Endothelial cell of umbilical vein (primary cell): ENCODE measurements at places on chromosomes 12 and 14. TPM values are rescaled to one million over a fixed set of nuclear protein-coding genes. Genes with fewer than 3 reads are reported as not detected.

DNA sequence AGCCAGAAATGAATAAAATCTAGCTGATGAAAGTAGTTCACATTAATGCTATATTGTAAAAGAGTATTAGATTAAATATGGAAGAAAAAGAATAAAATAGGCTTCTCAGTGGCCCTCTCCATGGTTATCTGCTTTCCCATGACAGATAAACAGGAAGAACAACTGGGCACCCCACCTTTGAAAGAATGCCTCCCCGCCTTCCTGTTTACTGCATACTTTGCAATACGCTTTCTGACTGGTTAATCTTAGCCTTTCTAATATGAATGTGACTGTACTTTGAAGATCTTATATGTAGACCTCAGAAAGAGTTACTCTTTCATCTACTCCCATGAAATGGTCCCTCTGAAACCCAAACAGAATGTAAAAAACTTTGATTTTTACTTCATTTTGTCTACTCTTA, 34.1 kb upstream of the DAAM1 start:
- DNase-seq = no peak

DNA sequence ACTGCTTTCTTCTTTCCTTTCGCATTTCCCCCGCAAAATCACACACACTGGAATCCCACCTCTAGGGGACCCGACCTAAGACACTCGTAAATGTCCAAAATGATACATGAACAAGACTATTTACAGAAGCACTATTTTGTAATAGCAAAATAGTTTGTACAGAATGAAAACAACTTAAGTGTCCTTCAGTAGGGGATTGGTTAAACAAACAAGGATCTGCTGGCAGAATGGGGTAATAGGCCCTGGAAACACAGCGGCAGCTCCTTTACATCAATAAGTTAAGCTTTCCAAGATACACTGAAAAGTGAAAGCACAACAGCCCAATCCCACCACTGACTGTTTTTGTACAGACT, 48.8 kb downstream of the LTBP2 start:
- peak; percentile 52 for DNase-seq

DNA sequence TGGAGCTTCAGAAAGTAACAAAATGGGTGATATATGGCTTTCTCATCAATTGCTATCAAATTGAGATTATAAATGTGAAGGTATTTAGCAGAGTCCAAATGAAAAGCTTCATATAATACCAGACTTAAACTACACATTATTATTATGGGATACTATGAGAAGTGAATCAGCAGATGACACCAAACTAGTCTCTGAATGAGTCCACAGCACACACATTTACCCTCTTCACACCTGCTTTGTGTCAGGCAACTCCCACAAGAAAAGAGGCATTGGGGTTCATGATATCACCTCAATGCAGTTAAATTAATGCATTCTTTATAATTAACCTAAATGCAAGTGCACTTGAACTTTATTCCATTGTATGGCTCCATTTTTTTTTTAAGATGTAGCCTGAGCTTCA, 330.5 kb downstream of the BCL11B start:
- DNase-seq = no peak

DNA sequence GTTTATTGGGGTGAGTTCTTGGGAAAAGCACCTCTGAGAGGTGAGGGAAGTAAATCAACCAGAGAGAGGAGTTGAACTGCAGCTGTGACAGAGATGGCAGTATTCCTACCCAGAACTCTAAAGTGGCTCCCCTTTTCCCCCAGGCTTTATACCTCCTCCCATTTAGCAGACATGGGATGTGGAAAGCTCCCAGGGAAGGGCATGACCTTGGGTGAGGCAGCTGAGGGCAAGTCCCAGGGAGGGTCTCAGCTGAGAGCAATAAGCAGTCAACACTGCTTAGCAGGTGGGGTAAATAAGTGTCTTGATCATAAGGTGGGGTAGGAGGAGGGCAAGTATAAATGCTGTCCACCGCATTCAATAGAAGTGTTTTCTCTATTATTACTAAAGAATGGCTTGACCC, 143.0 kb downstream of the AKAP6 start:
- no peak for DNase-seq

GRCh38 chr12:49098035-49098451, 3.4 kb upstream of the DHH start:
- DNase-seq = peak; percentile 58

GRCh38 chr12:93441081-93441616, 598 bp downstream of the UBE2N start:
- DNase-seq = peak; percentile 31

DNA sequence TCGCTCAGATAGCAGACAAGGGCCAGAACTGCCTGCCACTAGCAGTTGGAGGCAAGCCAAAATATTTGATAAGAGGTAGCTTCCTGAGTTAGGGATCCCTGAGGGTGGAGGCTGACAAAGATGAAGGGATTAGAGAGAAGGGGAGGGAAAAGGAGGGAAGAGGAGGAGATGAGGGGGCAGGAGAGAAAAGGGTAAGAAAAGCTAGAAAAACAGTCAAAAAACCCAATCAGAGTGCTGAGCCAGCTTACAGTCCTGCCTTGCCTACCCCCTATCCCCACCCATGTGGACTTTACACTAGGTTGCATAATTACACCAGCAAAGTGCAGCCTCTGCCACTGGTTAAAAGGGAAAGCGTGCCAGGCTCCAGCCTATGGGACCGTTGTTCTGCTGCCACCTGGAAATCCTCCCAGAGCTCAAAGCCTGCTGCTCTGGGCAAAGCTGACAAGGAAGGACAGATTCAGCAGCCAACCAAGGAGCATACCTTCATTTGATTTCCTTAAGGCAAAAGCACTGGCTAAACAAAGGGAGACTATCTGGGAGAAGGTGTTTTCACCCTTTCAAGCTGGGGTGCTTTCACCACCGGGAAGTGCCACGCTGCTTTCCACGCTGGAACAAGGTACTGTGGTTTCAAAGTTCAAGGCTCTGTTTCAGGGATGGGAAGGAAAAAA, 3.8 kb upstream of the NUMB start:
- DNase-seq = peak; percentile 44

DNA sequence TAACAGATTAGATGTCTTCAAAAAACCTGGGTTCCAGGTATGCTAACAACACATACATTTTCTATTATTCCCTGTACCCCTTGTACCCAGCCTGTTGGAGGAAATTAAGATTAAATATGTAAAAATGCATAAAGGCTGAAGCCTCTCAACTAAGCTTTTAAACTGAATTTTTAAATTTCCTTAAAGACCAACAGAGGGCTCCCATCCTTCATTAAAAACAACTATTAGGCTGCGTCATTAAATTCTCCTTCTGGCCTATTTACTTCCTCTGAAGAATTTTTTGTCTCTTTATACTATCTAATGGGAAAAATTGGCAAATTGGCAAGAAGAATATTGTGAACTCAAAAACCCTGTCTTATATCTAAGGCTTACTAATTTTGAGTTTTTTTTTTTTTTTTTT, 21.8 kb downstream of the SENP1 start:
- DNase-seq = peak; percentile 15

DNA sequence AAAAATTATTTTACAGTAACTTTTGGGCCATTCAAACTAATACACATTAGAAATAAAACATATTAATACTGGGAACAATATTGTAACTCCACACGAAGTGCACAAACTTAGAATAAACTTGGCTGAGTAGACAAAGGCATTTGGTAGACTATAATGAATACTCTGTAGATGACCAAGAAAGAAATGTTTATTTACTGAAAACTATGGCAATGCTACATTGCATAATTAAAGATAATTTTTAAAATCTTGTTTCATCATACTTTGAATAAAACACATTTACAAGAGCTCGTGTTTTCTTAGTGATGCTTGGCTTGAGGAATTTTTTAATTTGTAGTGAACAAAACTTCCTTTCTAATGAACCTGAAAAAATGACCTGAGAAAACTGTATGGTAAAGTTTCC, 21.3 kb downstream of the RERG start:
- no peak for DNase-seq

- no peak for DNase-seq
Observed at GRCh38 chr14:34616360-34616759, 13.6 kb downstream of the SNX6 start.

- no peak for DNase-seq
Observed at GRCh38 chr12:1532375-1533165, 61.8 kb downstream of the FBXL14 start.

DNA sequence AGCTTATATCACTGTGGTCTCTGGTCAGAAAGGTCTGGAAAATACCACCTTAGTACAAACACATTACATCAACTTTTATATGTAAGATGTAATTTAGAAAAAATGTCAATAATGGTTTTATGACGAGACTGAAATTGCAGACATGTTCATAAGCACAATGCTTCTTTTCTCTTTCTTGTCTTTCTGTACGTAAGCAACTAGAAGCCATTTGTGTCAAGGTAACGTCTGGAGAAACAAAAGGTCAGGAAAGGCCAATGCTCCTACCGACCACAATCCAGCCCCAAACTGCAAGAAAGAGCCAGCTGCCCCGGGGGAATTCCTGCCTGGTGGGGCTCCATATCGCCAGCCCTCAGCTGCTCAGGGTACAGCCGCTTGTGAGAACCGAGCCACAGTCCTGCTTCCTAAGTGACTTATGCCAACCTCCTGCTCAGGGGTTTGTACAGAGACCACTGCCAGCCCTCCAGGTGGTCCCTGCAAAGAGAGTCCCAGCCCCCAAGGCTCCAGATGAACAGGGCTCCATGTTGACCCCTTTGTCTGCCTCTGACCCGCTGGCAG, 6.3 kb downstream of the ZNF839 start:
- no peak for DNase-seq

GRCh38 chr14:105155681-105156413, 12.7 kb downstream of the JAG2 start:
- DNase-seq = no peak

- no peak for DNase-seq
Observed at GRCh38 chr12:50110127-50110761, 1.8 kb upstream of the COX14 start.

- peak; percentile 72 for DNase-seq
Observed at GRCh38 chr12:53221203-53222080, 10.6 kb downstream of the RARG start.

DNA sequence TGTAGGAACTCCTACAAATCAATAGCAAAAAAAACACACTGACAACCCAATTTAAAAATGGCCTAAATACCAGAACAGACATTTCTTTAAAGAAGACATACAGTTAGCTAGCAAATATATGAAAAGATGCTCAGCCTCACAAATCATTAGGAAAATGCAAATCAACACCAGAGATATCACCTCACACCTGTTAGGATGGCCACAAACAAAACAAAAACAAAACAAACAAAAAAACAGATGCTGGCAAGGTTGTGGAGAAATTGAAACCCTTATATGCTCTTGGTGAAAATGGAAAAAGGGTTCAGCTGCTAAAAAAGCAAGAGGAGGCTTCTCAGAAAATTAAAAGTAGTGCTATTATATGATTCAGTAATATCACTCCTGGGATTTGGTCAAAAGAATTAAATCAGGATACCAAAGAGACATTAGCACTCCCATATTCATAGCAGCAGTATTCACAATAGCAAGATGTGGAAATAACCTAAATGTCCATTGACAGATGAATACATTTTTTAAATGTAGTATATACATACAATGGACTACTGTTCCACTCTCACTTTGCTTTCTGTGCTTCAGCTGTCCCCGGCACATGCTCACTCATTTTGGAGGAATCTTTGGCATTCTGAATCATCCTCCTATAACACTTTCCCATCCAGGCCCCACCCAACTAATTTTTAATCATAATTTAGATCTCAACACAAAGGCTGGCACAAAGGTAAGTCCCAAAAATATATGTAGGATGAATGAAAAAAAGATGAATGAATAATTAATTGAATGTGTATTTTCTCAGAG, 99.1 kb downstream of the SYT1 start:
- DNase-seq = no peak

DNA sequence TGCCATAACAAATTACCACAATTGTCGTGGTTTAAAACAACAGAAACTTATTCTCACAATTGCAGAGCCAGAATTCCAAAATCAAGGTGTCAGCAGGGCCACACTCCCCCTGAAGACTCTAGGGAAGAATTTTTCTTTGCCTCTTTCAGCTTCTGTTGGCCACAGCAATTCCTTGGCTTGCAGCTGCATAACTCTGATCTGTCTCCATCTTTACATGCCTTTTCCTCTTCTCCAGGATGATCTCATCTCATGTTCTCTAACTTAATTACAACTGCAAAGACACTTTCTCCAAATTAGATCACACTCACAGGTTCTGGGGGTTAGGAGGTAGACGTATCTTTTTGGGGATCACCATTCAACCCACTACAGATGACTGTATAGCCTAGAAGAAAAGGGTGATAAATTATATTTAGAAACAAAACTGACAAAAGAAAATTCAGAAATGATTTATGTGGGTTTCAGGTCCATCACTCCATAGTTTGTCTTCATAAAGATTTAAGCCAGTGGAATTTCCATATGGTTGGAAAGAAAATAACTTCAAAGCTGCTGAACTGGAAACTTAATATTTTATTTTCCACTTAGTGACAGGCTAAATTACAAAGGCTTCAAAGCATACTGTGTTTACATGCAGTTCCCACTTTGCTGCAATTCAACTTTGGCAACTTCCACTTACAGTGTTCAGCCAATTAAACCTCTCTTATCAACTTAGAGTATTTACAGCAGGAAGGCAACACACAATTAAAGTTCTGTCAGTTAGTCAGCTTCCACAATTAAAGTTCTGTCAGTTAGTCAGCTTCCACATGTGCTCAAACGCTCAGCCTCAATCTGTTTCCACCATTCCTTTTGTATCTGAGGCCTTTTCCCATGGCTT, 213.3 kb downstream of the EPS8 start:
- DNase-seq = peak; percentile 19

- peak; percentile 55 for DNase-seq
Observed at GRCh38 chr14:50741567-50741966, 73.5 kb upstream of the SAV1 start.

GRCh38 chr14:57943038-57943437, 77.1 kb upstream of the SLC35F4 start:
- DNase-seq = no peak

DNA sequence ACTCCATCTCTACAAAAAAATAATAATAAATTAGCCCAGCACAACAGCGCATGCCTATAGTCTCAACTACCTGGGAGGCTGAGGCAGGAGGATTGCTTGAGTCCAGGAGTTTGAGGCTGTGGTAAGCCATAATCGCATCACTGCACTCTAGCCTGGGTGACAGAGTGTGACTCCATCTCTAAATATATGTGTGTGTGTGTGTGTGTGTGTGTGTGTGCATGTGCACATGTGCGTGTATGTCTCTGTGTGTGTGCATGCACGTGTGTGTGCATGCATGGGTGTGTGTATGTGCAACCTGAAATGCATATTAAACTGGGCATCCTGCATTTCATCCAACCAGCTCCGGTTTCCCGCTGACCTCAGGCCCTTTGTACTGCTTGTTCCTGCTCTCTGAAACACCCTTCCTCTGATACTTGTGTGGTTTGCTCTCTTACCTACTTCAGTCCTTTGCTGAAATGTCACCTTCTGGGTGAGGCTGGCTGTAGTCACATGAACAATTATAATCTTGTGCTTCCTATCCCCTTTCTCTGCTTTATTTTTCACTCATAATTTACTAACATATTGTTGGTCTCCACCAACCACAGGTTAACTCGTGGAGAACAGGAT, 46.9 kb downstream of the PHLDA1 start:
- DNase-seq = no peak

NXPH4 gene
- total RNA-seq = not detected in 2 replicates

CPNE6 gene
- not detected in 2 replicates for total RNA-seq

NID2 gene
- 33.0 and 56.7 TPM in 2 replicates for total RNA-seq

PROX2 gene
- not detected in 2 replicates for total RNA-seq

PTPN21 gene
- 16.1 and 22.9 TPM in 2 replicates for total RNA-seq

KRT85 gene
- not detected in 2 replicates for total RNA-seq

BBOF1 gene
- 2.2 and 2.3 TPM in 2 replicates for total RNA-seq
